OCI-M1 (cell line): ENCODE measurements at places on chromosomes 5 and 9.

DNA sequence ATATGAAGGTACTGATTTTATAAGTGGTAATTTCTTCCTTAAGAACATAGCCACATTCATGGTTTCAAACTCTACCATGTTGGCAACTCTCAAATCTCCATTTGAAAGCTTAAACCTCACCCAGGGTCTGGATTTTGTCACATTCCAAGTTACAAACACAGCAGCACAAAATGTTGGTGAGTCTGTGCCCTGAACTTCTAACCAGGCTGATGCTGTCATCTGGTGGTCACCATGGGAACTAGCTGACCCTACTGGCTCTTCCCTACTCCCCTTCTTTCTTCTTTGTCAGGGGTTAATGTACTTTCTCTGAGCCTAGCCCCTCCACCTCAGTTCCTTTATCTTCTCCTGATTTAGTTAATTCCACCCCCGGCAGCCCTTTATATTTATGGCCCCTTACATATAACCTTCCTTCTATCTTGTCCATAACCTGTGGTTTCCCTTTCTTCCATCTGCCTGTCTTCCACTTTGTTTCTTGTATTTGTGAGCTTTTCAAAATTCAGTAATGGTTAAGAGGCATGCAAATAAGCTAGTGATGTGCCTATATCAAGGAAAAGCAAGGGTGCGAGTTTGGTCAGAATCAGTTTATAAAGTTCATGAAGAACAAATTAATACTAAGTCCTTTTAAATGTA, 35.9 kb downstream of the TGFBR1 start:
- peak; percentile 72 for DNase-seq

- no peak for DNase-seq
Observed at GRCh38 chr9:90839183-90839728, 37.6 kb downstream of the SYK start.

- no peak for DNase-seq
Observed at GRCh38 chr5:142306077-142306502, 18.7 kb downstream of the SPRY4 start.

- DNase-seq = no peak
Observed at GRCh38 chr9:14913366-14913765, 3.1 kb upstream of the FREM1 start.

- peak; percentile 41 for DNase-seq
Observed at GRCh38 chr5:148808864-148809642, 17.4 kb upstream of the ADRB2 start.

- DNase-seq = no peak
Observed at GRCh38 chr9:92637326-92637725, 32.6 kb downstream of the IPPK start.

GRCh38 chr5:10235350-10235749, 14.3 kb downstream of the ATPSCKMT start:
- no peak for DNase-seq

DNA sequence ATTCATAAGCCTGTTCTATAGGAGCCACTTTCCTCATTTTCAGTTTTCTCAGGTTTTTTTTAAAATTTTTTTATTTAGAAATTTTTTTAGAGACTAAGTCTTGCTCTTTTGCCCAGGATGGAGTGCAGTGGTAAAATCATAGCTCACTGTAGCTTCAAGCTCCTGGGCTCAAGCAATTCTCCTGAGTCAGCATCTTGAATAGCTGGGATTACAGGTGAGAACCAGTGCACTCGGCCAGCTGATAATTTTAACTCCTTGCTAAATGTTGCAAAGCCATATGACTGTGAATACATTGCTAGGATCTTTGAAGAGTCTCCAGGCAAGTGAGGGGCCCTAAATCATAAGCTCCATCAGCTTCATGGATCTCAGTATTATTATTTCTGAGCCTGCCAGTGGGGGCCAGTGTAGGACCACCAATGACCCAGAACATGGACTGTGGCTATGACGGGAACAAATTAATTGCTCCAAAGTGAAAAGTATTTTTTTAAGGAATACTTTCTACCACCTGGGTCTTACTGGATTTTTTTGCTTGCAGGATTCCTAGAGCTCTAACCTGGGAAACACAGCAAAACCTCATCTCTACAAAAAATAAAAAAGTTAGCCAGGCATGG, 5.7 kb upstream of the GAPVD1 start:
- DNase-seq = peak; percentile 73

DNA sequence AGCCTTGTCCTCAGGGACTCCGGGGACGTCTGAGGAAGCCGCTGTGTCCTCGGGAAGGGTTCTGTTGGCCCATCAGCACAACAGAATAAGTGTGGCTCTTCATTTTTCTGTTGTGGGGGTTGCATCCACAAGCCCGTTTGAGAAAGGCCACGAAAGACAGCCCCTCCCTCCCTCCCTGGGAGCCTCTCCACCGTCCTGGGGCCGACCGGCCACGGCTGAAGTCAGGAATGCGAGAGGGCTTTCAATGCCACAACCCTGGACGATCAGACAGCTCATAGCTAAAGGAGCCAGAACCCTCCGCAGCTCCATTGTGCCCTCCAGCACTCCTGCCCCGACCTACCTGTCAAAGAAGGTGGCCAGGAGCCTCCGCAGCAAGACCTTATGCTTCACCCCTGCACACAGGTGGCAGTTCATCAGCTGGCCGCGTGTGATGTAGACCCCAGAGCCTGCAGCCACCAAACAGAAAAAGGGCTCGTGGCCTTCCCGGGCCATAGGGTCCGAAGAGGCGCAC, 52.4 kb upstream of the UBAC1 start:
- no peak for DNase-seq

DNA sequence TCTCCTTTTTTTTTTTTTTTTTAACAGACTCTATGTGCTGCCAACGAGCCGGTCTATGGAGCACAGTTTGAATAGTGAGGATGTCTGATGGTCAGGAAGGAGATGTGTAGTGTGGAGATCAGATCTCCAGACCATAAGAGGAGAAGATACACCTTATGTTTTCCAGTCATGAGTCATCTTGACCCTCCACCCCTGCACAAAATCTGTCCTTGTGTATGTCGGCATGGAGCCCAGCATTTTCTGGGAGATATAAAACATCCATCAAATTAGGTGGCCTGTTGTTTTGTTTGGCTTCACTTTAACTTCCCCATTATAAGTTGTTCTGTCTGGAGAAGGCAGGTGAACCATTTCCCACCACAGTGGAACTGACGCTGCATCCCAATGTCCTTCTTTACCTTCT, 19.2 kb downstream of the SH3TC2 start:
- DNase-seq = no peak

GRCh38 chr5:24142341-24142740, 502.4 kb downstream of the CDH10 start:
- no peak for DNase-seq

GRCh38 chr9:96450613-96451528, 902 bp downstream of the HABP4 start:
- no peak for DNase-seq

DNA sequence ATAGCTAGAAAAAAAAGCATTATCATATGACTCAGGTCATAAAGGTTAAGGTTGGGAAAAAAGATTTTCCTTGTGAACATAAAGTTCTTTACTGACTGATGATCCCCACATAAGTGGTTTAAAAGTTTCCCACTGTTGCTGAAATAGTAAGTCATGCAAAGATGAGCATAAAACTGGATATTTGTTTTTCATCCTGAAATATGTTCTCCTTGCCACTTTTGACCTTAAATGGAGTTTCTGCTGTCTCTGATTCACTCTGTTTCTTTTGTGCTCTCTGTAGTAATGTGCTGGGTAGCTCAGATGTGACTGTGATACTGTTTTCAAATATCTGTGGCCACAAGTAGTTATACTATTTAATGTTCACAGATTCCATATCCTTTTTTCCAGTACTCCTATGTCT, 162.5 kb upstream of the GAS1 start:
- no peak for DNase-seq

- no peak for DNase-seq
Observed at GRCh38 chr9:133051966-133052539, 9.7 kb upstream of the CEL start.

DNA sequence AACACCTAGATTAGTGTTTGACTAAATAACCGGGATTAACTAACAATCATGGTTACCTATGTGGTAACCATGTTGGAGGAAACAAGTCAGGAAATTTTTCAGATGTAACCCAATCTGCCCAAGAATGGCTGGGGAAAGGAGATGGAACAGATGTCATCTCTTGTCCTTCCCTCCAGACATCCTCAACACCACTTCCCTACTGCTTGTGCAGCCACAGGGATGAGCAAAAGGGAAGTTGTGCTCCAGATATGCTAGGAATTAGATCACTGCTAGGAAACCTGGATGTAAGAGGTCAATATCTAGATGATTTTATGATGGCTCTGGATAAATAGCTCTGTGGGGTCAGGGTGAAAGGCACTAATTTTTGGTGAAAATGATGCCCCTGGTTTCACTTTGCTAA, 61.3 kb upstream of the ELL2 start:
- DNase-seq = peak; percentile 27
